ENCODE measurements at places on chromosomes 2 and 18.

GRCh38 chr18:79963658-79964329, 649 bp upstream of the HSBP1L1 start:
- DNase-seq: no peak

DNA sequence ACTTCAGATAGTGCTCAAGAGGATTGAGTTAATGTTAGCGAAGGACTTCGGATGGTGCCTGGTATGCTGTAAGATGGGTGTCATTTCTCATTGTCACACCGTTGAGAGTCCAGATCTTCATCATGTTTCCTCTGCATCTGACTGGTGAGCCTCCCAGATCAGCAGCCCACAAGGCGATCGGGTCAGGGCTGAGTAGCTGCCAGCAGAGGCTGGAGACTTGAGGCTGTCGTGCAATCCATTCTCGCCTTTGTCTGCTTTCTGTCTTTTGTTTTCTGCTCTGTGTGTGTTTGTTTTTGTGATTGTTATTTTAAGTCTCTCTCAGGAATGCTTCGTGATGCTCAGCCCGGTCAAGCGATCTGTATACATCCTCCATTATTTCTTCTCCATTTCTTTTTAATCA, 95.8 kb downstream of the TGOLN2 start:
- no peak for DNase-seq

GRCh38 chr2:46569061-46569560, 89.7 kb downstream of the TMEM247 start:
- DNase-seq: peak; percentile 71

- no peak for DNase-seq
Measured at GRCh38 chr2:37912616-37913015, 12.5 kb upstream of the RMDN2 start.

GRCh38 chr2:239253264-239253663, 147.6 kb downstream of the HDAC4 start:
- peak; percentile 47 for DNase-seq

GRCh38 chr2:148906124-148906523, 31.1 kb downstream of the KIF5C start:
- no peak for DNase-seq

GRCh38 chr2:96306370-96306769, 1.0 kb upstream of the SNRNP200 start:
- DNase-seq: no peak

Data from GDM1 (cell line).